Germinal center (tissue), 1 donor: ENCODE measurements at places on chromosomes 7 and 10.

GRCh38 chr7:73774923-73775322 is 4.9 kb upstream of the CLDN3 start:
- DNase-seq: no peak

DNA sequence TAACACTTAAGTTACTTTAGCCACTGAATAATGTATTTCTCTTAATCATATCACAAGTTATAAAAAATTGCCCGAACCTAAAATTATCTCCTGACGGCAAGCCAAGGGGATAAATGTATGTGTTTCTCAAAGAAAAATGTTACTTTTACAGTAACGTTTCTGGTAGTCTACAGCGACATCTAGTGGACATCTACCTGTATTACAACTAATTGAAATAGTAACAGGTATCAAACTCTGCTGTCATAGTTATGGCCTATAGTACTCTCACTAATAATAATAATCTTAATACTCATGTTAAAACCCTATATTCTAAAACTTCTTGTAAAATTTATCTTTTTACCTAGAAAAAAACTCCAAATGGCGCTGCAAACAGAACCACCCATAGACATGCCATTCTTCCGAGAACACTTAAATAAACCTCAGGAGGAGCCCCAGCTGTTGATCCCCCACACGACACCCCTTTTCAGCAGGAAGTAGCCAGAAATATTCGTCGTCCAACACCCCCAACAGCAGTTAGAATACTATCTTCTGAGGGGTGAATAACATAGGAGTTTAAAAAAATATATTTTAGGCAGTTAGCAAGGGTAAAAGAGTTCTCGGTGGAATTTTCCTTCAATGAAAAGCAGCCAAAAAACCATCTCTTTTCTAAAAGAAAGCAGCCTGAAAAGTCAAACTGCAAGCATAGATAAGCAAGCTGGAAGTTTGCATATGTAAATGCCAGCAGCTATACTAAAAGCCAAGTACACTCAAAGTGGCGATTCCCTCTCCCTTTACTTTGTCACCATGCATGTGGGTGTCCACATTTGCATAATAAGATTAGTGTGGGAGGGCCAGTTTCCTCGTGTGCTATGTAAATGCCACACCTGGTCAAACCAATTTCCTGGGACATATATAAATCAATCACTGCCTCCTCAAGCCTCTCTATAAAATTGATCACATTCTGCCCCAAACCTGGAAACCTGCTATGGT is 40.5 kb upstream of the ZNF107 start:
- DNase-seq: peak; percentile 12

DNA sequence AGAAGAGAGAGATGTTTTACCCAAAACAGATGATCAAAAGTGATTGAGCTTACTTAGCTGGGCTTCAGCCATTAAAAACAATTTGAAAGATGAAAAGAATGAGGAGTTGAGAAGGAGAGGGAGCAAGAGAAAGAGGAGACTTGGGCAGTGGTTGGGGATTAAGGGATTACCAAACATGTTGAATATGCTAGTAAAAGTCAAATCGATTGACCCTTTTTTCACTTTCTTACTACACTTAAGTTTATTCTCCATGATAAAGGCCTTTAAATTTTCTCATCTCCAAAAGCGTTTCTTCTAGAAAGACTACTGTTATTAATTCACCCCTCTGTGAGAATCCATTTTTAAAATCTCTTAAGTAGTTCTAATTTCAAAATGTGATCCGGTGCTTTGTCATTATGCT is 1254.0 kb upstream of the PHF14 start:
- no peak for DNase-seq

GRCh38 chr7:87797798-87798403 is 78.3 kb downstream of the SLC25A40 start:
- DNase-seq: peak; percentile 16

DNA sequence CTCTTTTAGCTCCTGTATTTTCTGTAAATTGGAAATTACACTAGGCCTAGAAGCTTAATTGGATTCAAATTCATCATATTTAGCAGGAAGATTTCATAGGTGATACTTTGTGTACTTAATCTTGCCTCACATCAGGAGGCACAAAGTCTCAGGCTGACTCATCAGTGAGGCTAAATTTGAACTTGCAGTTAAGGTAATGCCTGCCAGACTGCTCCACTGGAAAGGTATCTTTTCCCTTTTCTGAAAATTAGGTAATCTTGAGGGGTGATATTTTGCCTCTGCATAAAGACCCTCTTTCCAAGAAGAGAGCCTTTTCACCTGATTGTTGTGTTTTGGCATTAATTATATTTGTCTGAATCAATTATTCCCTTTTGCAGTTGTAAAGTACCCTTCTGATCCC is 14.6 kb downstream of the PPIA start:
- DNase-seq: no peak

- no peak for DNase-seq
These were observed 189.6 kb downstream of the TNS3 start for GRCh38 chr7:47392241-47392759.

DNA sequence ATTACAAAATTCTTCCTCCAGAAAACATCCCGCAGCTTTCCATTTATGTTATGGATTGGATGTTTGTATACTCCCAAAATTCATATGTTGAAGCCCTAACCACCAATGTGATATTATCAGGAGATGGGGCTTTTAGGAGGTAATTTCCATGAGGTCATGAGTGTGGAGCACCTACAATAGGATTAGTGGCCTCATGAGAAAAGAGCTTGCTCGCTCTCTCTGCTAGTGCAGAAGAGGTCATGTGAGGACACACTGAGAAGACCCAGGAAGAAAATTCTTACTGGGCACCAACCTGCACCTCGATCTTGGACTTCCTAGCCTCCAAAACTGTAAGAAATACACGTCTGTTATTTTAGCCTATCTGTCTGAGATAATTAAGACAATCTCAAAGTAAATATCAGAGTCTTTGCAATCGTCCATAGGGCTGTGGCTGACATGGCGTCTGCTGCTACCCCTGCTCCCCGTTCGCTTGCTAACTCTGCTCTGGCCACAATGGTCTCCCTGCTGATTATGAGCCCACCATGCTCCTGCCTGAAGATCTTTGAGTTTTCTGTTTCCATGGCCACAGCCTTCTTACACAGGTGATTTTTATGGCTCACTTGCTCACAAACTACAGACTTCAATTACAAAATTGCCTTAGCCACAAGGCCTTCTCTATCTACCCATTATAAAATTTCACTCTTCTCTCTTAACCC is 333.3 kb downstream of the CACNA2D1 start:
- no peak for DNase-seq

DNA sequence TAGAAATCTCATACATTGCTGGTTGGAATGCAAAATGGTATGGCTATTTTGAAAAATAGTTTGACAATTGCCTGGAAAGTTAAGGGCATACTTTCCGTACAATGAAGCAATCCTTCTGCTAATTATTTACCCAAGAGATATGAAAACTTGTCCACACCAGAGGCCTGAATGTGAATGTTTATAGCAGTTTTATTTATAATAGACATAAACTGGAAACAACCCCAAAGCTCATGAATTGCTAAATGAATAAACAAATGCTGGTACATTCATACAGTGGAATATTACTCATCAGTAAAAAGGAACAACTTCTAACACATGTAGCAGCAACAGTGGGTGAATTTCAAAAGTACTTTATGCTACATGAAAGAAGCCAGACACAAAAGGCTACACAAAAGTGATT is 42.7 kb downstream of the MMRN2 start:
- DNase-seq: no peak

DNA sequence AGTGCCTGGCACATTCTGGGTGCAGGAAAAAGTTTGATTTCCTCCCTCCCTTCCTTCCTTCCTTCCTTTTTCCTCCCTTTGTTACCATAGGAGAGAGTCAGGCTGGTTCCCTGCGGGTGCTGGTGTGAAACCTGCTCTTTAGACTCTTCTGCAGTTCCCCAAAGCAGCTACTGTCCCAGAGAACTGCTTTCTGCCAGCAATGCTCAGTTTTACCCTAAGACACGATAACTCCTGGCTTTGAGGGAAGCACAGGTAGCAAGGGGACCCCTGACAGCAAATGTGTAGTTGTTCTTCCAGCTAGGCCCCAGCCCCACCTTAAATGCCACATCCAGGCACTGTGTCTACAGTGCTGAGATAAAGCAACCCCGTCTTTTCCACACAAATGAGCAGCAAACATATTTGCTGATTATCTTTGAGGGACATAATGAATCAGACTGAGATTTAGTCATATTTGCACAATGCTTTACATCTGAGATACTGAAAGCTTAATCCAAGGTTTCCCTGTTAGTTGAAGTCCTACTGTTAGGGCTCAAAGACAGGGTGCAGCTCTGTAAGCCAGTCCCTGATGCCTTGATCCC is 55.5 kb downstream of the MET start:
- no peak for DNase-seq

DNA sequence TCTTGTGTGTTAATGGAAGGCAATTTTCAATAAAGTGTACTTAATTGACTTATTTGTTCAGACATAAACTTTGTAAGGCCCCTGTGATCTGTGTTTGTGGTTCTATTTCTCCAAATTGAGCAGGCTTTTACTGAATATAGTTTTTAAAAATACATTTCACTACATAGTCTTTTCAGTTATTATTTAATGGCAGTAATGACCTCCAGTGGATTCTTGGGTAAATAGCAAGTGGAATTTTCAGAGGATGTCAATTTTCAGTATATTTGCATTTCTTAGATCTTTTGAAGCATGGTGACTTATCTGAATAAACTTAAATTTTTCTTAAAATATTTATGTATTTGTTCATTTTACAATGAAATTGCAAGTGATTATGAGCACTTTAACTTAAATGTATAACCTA is 203.1 kb upstream of the PCLO start:
- no peak for DNase-seq

- peak; percentile 14 for DNase-seq
These were observed 48.3 kb upstream of the FAM171A1 start for GRCh38 chr10:15419279-15419874.

DNA sequence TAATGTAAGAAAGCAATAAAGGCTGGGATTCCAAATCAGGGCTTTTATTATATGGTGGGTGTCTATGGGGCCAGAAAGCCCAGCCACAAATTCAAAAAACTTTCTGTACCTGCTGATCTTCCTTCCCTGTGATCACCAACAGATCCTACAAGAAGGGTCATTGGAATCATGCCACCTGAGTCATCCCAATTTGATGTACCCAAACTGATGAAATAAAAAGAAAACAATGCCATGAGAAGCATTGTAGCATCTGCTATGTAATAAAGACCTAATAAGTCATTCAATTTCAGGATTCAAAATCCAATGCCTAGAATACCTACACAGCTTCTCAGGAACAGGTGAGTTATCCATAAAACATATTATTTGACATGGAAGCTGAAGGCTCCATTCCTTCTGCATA is 228.8 kb downstream of the DKK1 start:
- DNase-seq: no peak

GRCh38 chr7:90187507-90188050 is 24.0 kb upstream of the STEAP2 start:
- DNase-seq: no peak

GRCh38 chr7:23532490-23533237 is 883 bp upstream of the TRA2A start:
- no peak for DNase-seq

GRCh38 chr7:138773176-138773575 is 24.6 kb upstream of the TMEM213 start:
- no peak for DNase-seq

DNA sequence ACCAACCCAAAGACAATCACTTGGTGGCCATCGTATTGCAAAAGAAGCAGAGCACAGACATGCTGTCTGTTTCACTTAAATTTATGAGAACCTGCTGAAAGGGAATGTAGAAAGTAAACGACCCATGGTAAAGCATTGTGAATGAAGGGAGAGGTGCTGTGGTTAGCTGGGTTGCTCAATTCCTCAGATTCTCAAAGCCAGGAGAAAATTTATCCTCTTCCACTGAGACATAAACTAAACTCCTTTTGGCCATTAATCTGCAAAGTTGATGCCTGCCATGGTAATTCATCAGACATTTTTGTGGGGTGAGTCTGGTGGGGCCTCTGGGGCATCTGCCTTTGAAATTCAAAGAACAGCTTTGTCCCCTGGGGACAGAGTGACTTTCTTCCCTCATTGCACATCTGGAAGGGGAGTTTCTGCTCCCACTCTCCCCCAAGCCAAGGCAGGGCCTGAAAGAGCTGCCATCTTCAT is 951.0 kb downstream of the LRMDA start:
- DNase-seq: no peak

- DNase-seq: no peak
These were observed 77.0 kb upstream of the SEMA3A start for GRCh38 chr7:84271543-84271942.

GRCh38 chr7:94660006-94660405 is 4.1 kb upstream of the SGCE start:
- no peak for DNase-seq

DNA sequence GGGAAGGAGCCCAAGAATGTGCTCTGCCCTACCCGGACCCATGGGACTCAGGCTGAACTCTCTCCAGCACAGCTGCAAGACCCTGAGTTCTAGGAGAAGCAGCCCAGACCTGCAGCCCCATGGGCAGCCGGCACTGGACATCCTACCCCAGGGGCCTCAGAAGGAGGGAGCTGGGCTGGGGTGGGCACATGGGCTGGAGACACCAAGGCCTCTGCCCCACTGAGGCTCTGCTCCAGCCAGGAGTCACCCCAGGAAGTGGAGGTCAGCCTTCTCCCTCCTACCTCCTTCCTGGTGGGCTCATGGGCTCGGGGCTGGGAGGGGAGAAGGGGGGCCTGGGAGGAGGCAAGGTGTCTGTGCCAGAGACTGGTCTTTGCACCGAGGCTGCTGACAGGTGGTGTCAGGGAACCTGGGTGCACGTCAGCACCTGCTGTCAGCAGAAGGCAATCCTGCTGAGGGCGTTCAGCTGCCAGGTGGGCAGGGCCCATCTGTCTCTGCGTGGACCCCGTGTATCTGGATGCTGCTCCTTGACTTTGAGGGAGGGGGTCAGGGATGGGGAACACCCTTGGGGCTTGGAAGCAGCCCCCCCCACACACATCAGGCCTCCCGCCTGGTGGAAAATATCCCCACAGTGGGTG is 95.2 kb downstream of the PDGFA start:
- DNase-seq: no peak

GRCh38 chr10:8230902-8231301 is 176.4 kb downstream of the GATA3 start:
- DNase-seq: no peak

DNA sequence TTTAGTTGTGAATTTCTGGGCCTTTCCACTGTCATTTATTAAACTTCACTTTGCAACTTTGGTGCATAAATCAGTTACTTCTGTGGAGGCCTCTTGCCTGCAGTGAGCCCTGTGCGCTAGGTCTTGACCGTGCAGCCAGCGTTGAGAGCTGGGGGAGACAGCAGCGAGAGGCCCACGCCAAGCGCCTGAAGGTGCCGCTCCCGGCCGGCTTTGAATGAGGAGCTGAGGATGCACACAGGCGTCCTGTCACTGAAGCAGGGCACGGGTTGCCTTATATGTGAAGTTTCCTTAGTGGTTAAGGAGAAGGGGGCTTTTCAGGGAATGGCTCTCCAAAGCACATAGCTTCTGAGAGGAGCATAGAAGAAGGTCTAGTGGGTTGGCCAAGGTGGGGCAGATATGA is 70.9 kb upstream of the CCNY start:
- no peak for DNase-seq

- no peak for DNase-seq
These were observed 75.3 kb downstream of the NDUFB2 start for GRCh38 chr7:140771826-140772225.
